ENCODE measurements at places on chromosomes 16 and 17.

DNA sequence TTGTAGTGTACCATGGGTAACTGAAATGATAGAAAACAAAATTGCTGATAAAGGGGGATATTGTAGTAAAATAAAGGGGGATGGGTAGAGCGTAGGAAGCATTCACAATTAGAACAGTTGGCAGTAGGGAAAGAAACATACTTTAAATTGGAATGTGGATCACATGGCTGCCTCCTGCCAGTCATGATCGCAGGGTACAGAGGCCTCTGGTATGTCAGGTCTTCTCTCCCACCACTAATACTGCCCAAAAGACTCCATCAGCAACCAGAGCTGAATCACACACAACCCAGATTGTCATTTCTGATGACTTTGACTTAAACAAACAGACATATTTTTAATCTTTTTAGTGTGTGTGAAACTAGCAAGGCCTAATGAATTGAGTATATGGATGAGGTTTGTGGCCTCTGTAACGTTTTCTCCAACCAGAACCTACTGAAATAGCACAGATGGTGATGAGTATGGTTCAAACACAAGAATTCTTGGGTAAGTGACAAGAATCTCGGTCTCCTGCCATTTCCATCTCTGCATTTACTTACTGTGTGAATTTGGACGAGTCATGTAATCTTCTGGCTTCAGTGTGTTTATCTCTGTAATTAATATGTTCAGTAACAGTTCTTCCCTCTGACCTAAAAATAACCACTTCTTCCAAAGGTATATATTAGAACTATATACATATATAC lies 112.6 kb downstream of the USP22 start:
- no peak for DNase-seq

DNA sequence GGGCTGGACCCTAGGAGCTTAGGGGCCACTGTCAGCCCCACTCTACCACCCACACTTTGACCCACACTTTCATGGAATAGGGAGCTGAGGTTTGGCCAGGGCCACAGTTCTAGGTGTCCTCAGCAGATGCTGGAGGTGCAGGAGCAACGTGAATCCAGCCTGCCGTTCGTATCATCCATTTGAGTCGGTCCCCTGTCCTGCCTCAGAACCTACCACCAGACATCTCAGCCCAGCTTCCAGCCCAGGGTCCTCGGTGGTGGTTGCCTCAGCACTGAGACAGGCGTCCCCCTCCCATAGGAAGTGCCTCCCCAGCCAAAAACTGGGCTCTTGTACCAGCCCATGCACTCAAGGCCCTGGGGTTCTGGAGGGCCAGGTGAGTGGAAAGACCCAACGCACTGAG lies 359 bp upstream of the ITGAE start:
- no peak for DNase-seq

DNA sequence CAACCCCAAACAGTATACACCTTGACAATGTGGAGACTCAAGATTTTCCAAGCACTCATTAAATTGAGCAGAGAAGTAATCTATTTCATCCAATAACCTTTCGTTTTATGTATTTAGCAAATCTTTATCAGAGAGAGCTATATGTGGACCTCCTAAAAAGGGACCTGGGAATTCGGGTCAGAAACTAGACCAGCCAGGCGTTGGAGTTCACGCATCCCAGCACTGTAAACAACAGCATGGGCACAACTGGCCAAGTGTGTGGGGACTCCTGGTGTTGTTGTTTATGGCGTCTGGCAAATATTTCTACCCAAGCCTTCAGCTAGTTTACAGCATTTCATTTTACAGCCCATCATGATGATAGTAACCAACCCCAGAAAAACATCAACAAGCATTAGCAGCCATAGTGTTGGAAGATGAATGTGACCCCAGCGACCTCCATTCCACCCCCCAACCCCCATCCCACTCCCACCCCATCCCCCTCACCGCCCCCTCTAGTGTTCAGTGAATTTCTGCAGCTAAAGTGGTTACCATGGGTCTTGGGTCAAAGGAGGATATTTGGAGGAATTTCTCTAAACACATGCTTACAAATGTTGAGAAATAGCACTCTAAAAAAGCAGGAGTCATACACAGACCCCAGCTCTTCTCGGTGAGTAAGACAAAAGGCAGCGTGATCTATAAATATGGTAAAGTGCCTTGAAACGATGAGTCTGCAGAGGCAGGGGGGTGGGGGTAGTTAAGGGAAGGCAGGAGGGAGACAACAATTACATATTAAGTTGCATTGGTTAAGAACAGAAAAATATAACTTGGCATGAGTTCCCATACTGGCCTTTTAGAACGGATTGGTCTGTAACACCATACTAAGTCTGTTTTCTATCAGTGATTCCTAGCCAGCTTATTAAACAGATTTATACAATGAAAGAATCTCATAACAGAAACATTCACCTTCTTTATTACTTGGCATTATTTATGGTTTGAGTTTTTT lies 91.4 kb upstream of the TBX2 start:
- DNase-seq, result no peak

DNA sequence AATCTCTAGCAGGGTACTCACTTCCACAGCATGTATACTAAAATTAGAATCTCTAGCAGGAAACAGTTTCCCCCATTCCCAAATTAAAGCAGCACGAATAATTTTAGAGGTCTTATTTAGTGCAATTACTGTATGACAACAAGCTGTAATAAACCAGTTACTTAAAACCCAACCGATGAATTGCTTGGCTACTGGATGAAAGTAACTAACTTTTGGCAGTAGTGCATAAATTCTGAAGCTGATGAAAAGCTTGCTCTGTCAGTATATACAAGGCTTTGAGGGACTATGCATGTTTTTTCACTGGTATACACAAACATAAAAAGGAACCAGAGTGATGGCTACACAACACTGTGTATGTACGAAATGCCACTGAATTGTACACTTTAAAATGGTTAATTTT lies 89.4 kb downstream of the CFDP1 start:
- no peak for DNase-seq

DNA sequence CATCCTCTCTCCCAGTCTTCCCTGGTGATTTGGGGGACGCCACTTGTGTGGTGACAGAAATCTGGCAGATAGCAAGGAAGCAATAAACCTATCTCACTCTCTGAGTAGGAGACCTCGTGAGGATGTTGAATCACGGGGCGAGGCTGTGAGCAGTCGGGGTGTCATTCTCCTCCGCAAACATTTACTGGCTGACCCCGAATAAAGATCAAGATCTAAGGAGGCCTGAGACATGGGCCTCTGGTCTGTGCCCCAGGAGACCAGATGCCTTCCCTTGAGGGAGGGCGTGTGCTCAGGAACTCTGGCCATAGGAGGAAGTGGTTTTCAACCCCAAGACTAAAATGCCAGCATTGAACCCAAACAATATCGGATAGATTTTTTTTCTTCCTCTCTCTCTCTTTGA lies 53.1 kb downstream of the FOXL1 start:
- no peak for DNase-seq

- DNase-seq, result no peak
Measured at GRCh38 chr17:64147110-64148016, 17.4 kb upstream of the ERN1 start.

DNA sequence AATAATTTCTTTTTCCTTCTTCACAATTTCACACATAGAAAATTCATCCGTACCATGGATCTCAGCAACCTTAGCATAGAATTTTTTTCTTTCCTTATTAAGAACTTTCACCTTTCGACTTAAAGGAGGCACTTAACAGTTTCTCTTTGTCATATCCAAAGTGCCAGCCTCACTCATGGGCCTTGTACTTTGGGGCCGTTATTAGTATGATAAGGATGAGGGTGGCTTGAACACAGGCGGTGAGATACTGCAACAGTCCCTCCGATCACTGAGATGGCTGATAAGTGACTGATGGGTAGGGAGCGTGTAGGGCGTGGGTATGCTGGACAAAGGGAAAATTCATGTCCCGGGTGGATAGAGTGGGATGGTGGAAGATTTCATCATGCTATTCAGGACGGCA lies 85.3 kb downstream of the OR1D5 start:
- DNase-seq, result no peak

GRCh38 chr17:1003972-1004768 lies 7.2 kb downstream of the TIMM22 start:
- no peak for DNase-seq

- no peak for DNase-seq
Measured at GRCh38 chr17:73731733-73732132, 87.5 kb upstream of the SDK2 start.

GRCh38 chr16:31377210-31377903 lies 15.8 kb upstream of the ITGAD start:
- no peak for DNase-seq

- no peak for DNase-seq
Measured at GRCh38 chr17:17538417-17539391, 42.5 kb upstream of the RASD1 start.

DNA sequence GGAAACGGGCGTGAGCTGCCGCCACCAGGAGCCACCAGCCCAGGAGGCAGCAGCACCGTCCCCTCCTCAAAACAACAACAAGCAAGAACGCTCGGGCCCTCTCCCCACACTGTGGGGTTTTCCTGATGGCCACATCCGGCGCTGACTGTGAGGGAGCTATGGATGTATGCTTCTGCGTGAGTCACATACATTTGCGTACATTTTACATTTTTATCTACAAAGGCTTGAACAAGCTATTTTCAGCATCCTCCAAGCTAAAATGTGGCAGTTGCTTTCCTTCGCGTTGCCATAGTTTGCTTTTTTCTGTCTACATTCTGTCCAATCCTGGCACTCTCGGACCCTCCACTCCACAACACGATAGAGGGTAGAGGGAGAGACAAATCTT lies 2.0 kb upstream of the ABR start:
- DNase-seq, result no peak

- no peak for DNase-seq
Measured at GRCh38 chr17:6305613-6306360, 129.1 kb downstream of the AIPL1 start.

DNA sequence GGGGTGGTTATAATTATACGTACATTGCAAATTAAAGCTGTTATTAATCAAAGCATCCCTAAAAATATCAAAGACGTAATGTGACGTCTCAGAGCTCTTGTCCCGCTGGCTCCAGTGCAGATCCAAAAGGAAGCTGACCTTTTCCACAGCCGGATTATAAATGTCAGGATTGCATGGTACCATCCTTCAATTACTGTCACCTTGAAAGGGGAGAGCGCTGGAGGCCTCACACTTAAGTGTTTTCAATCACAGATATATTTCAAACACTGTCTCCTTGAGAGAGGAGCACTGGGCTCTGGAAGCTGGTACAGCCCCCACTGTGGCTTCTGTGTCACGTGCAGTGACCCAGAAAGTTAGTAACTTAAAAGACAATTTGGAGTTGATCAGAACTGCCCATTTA lies 94.2 kb downstream of the AIPL1 start:
- DNase-seq, result no peak

- no peak for DNase-seq
Measured at GRCh38 chr16:5582529-5582928, 484.9 kb upstream of the EEF2KMT start.

Data from GM13977 (cell line).